ENCODE measurements at places on chromosomes 1 and 21. TPM values are rescaled to one million over a fixed set of nuclear protein-coding genes. Genes with fewer than 3 reads are reported as not detected.

Gene BARHL2
- total RNA-seq, result not detected

Gene OR2L13
- 1.9 TPM for total RNA-seq

Gene S100A3
- total RNA-seq, result not detected

Gene TDRD10
- not detected for total RNA-seq

Gene SYT14
- 75.1 TPM for total RNA-seq

Gene DNAH14
- total RNA-seq, result 19.1 TPM

Gene AKIRIN1
- total RNA-seq, result 32.9 TPM

Gene TRIM46
- 36.3 TPM for total RNA-seq

Gene CNR2
- not detected for total RNA-seq
